ENCODE measurements at places on chromosomes 1 and 21. TPM values are rescaled to one million over a fixed set of nuclear protein-coding genes. Genes with fewer than 3 reads are reported as not detected.

DNA sequence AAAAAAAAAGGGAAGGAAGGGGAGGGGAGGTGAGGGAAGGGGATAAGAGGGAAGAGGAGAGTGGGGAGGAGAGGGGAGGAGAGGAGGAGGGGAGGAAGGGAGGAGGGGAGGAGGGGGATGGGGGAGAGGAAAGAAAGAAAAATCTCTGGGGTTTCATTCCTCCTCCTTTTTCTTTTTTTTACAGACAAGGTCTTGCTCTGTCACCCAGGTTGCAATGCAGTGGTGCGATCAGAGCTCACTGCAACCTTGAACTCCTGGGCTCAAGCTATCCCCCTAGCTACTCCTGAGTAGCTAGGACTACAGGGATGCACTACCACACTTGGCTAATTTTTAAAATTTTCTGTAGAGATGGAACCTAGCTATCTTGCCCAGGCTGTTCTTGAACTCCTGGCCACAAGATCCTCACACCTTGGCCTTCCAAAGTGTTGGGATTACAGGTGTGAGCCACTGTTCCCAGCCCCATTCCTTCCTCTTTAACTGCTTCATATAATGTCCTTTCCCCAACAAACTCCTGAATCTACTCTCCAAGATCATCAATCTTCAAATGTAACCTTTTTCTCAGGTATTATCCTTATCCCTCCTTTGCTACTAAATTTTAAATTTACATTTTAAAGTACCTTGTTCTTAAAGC is 23.2 kb downstream of the GON4L start:
- no peak for DNase-seq
- no peaks in the 10 kb centered on the region for H3K36me3 ChIP-seq
- H3K4me3 ChIP-seq: no peak overlapping the region

GRCh38 chr1:229037806-229038405 is 233.0 kb upstream of the RAB4A start:
- H3K4me3 ChIP-seq: no peak overlapping the region
- peaks cover 9% of the 10 kb centered on the region for H3K4me1 ChIP-seq
- no peak for DNase-seq
- no peaks in the 10 kb centered on the region for H3K36me3 ChIP-seq

SPOCD1 gene
- 0.13 TPM for total RNA-seq

PDZK1 gene
- 0.40 TPM for total RNA-seq

LMOD1 gene
- 48.3 TPM for total RNA-seq

DNA sequence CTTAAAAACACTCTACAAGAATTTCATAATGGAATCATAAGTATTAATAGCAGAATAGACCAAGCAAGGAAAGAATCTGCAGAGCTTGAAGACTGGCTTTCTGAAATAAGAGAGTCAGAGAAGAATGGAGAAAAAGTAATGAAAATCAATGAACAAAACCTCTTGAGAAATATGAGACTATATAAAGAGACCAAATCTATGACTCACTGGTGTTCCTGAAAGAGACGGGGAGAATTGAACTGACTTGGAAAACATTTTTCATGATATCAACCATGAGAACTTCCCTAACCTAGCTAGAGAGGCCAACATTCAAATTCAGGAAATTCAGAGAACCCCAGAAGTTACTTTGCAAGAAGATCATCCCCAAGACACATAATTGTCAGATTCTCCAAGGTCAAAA is 85.6 kb downstream of the GDAP2 start:
- DNase-seq: no peak
- no peaks in the 10 kb centered on the region for H3K36me3 ChIP-seq
- no peak overlapping the region for H3K4me3 ChIP-seq
- no peaks in the 10 kb centered on the region for H3K4me1 ChIP-seq

GRCh38 chr21:18646116-18646515 is 242.5 kb upstream of the TMPRSS15 start:
- no peak for DNase-seq
- H3K36me3 ChIP-seq: no peaks in the 10 kb centered on the region
- no peaks in the 10 kb centered on the region for H3K27me3 ChIP-seq
- no peaks in the 10 kb centered on the region for H3K4me1 ChIP-seq
- H3K27ac ChIP-seq: no peak overlapping the region

- H3K27me3 ChIP-seq: no peaks in the 10 kb centered on the region
- no peak overlapping the region for H3K27ac ChIP-seq
- H3K36me3 ChIP-seq: no peaks in the 10 kb centered on the region
- no peaks in the 10 kb centered on the region for H3K4me1 ChIP-seq
- H3K4me3 ChIP-seq: no peak overlapping the region
- DNase-seq: no peak
Observed at GRCh38 chr1:210415846-210416448, 87.2 kb downstream of the HHAT start.

- no peak overlapping the region for H3K4me3 ChIP-seq
- no peaks in the 10 kb centered on the region for H3K4me1 ChIP-seq
- no peak for DNase-seq
- H3K36me3 ChIP-seq: no peaks in the 10 kb centered on the region
Observed at GRCh38 chr1:116125758-116126157, 14.6 kb downstream of the MAB21L3 start.

GRCh38 chr1:34842952-34843371 is 16.6 kb downstream of the SMIM12 start:
- peaks cover 19% of the 10 kb centered on the region for H3K4me1 ChIP-seq
- peak overlapping the region; percentile 81 for H3K27ac ChIP-seq
- H3K4me3 ChIP-seq: no peak overlapping the region
- H3K27me3 ChIP-seq: no peaks in the 10 kb centered on the region

GRCh38 chr1:54926970-54927369 is 40.0 kb upstream of the DHCR24 start:
- peak overlapping the region; percentile 84 for H3K27ac ChIP-seq
- H3K36me3 ChIP-seq: no peaks in the 10 kb centered on the region
- H3K27me3 ChIP-seq: no peaks in the 10 kb centered on the region
- DNase-seq: peak; percentile 59
- H3K4me1 ChIP-seq: peaks cover 28% of the 10 kb centered on the region

- no peak overlapping the region for H3K4me3 ChIP-seq
- no peaks in the 10 kb centered on the region for H3K27me3 ChIP-seq
- DNase-seq: no peak
- H3K4me1 ChIP-seq: no peaks in the 10 kb centered on the region
- H3K27ac ChIP-seq: no peak overlapping the region
Observed at GRCh38 chr1:81819613-81820012, 18.9 kb downstream of the ADGRL2 start.

DNA sequence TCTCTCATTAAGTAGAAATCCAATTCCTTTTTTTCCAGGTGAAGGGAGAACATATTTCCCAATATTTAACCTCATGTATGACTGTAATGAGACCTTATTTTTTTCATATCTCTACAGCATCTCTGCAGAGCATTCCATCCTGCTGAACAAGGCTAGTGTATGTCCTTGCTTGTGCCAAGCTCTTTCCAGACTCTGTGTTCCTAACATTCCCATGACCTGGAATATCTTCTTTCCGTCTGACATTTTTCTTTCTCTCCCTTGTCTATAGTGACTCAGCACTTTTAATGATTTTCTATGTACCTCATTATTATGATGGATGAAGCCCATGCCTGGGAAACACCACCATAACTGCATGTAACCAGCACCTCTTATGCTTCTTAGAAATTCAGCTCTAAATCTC is 278.3 kb upstream of the NRIP1 start:
- no peaks in the 10 kb centered on the region for H3K36me3 ChIP-seq
- no peak for DNase-seq
- no peaks in the 10 kb centered on the region for H3K4me1 ChIP-seq
- H3K27me3 ChIP-seq: no peaks in the 10 kb centered on the region
- H3K27ac ChIP-seq: no peak overlapping the region

Measured in muscle of leg (tissue), 16 donors.